AG04449 (cell line): ENCODE measurements at places on chromosomes 16 and 17.

GRCh38 chr17:260944-261343 lies 79.5 kb upstream of the DOC2B start:
- no peak for DNase-seq

DNA sequence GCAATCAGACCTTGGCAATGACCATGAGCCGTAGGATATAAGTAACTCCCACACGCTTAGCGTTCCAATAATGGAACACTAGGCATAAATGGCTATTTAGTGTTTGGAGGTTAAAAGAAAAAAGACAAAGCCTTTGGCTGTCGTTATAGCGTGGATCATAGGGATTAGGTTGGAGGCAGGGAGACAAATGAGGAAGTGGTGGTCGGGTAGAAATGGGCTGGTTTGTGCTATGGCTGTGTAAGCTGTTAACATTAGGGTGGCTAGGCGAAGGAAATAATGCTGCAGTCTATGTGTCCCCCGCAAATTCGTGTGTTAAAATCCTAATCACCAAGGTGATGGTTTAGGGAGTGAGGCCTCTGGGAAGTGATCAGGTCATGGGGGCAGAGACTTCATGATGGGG lies 120.4 kb upstream of the IRX6 start:
- DNase-seq = no peak

- DNase-seq = no peak
These were observed 139.2 kb downstream of the CDK5R1 start for GRCh38 chr17:32625971-32626370.

DNA sequence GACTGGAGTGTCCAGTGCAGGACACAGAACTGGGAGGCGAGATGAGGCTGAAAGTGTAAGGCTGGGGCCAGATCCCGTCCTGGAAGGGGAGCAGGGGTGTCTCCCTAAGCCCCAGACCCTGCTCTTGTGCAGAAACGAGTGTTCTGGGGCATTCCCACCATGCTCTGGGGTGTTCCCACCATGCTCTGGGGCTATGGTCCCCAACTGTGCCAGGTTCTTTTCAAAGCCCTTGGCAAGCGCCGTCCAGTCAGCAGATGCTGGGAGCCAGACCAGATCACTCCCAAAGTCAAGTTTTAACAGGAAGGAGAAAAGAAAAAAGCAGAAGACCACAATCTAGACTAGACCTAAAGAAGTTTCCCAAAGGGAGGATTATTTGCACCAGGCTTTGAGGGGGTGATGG lies 2.5 kb downstream of the TAX1BP3 start:
- no peak for DNase-seq

DNA sequence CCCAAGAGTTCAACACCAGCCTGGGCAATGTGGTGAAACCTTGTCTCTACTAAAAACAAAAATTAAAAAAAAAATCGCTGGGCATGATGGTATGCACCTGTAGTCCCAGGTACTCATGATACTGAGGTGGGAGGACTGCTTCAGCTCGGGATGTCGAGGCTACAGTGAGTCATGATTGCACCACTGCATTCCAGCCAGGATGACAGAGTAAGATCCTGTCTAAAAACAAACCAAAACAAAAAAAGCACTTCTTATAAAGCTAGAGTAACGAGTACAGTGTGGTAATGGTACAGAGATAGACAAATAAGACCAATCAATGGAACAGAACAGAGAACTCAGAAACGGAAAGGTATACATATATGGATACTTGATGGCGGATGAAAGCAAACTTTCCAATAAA lies 4.4 kb downstream of the NSMCE1 start:
- DNase-seq = no peak

- DNase-seq = no peak
These were observed 20.9 kb downstream of the RHBDL3 start for GRCh38 chr17:32286518-32286900.

- DNase-seq = no peak
These were observed 6.9 kb upstream of the NEUROD2 start for GRCh38 chr17:39614545-39615157.

DNA sequence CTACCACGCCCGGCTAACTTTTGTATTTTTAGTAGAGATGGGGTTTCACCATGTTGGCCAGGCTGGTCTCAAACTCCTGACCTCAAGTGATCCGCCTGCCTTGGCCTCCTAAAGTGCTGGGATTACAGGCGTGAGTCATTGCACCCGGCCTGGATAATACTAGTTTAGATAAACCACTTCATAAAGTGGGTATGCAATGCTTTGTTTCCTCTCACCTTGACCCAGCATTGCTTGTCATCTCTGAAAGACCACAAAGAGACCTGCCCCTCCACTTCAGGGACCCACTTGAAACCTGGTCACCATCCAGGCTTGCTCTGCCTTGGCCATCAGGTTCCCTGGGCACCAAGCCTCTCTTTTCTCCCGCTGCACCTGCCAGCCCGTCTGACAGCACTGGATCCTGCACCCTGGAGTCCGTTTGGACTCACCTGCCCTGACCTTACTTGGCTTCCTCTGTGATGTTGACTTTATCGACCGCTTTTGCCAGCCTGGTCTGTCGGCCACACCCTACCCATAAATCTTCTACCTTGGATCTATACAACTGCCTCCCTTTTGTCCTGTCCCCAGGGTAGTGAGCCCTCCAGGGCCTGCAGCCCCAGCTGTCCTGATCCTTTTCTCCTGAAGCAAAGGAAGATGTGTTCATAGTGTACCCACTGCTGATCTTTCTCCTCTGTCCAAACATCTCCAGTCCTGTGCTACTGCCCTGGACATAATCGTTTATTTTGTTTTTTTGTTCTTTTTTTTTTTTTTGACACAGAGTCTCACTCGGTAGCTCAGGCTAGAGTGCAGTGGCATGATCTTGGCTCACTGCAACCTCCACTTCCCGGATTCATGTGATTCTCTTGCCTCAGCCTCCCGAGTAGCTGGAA lies 12.7 kb upstream of the ZG16 start:
- DNase-seq = no peak

GRCh38 chr17:45789874-45790273 lies 5.8 kb downstream of the CRHR1 start:
- DNase-seq = no peak

DNA sequence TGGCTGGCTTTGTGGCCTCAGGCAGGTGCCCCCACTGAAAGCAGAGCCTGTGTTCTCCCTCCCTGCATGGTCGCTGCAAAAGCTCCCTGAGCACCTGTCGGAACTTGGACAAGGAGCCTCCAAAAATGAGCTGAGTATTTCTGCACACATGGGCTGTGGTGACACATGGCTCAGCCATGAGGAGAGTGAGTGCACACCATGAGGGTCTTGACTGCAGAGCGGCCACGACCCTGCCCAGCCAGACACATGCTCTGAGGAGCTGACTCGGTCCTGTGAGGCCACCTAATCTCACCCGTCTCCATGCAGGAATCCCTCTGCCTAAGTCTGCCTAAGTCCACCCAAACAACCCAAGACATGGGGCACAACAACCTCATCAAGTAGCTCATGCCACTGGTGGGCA lies 128.9 kb downstream of the DYNLRB2 start:
- DNase-seq = no peak

DNA sequence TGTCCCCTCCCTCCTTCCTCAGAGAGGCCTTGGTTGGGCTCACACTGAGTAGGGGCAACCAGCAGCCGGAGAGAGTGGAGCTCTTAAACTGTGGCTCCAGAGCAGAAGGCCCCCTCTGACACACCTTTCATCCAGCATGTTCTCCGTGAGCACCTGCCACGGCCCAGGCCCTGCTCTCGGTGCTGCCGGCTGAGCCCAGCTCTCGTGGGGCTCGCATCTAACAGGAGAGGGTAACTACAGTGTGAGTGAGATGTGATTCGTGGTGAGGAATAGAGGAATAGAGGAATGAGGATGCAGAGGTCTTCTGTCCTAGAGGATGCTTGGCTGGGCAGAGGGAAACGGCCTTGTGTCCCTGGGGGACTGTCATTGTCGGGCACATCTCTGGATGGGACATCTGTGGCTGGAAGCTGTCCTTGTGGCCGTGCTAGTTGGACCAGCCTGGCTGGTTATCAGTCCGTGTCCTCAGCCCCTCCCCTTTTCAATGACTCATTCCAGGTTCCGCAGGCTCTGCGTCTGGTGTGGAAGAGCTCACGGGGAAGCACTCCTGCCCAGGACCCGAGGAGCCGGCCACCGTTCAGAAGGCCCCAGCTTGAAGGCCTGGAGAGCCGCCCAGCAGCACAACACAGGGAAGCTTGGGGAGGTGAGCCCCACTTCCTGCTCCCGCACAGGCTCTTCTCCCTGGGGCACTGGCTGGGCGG lies 11.9 kb upstream of the DNASE1 start:
- no peak for DNase-seq

GRCh38 chr17:63816669-63817068 lies 10.6 kb upstream of the PSMC5 start:
- DNase-seq = no peak

- no peak for DNase-seq
These were observed 4.1 kb upstream of the YPEL2 start for GRCh38 chr17:59327121-59327980.

DNA sequence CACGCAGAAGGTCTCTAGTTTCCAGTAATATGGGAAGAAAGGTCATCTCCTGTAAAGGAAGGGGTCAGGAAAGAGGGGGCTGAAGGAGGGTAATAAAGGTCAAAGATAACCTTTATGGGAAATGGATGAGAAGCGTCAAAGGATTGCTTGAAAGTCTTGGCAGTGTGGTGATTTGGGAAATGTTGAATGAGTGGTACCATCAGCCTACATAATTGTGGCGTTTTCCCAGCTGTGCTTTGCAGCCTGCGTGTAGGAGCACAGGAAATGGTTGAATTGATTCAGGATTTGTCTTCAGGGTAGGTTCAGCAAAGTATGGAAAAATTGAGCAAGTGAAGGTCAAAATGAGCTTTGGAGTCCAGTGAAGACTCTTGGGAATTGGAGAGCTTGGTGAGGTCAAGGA lies 115.8 kb upstream of the NOL11 start:
- no peak for DNase-seq

DNA sequence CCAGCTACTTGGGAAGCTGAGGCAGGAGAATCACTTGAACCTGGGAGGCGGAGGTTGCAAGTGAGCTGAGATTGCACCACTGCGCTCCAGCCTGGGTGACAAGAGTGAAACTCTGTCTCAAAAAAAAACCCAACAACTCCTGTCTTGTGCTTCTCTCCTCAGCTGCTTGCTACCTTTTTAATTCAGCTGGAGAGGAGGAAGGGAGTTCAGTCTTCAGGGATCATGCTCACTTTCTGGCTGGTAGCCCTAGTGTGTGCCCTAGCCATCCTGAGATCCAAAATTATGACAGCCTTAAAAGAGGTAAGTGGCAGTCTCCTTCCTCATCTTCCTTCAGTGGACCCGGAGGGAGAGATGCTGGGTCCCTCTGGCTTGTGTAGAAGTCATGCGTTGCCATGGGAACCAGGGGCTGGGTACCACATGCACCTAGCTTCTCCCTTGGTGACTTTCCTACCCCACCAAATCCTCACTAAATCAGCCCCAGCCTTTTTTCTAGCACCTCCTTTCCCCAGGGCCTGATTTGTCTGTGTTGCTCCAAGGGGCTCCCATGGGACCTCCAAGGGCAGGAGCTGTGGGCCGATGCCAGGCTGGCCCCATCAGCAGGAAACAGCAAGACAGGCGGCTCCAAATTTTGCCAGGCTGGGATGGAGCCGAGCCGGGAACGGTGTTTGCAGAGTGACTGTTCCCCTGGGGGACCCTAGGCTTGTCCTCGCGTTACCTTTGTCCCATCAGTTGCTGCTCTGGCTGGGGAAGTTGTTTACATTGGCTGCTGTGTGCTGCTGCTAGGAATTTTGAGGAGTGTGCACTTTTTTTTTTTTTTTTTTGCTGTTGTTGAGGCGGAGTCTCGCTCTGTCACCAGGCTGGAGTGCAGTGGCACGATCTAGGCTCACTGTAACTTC lies 65.2 kb downstream of the ABCC1 start:
- no peak for DNase-seq

GRCh38 chr16:17002565-17002964 lies 468.2 kb downstream of the XYLT1 start:
- DNase-seq = no peak

GRCh38 chr17:76993651-76994050 lies 125.4 kb downstream of the MGAT5B start:
- DNase-seq = no peak

GRCh38 chr17:19338031-19338990 lies 24.2 kb downstream of the B9D1 start:
- DNase-seq = no peak

GRCh38 chr17:61399131-61400065 lies at the start of gene TBX2:
TBX2 (plus strand) TSS chr17:61399843; CDS start chr17:61400177, 334 bp downstream.
- peak; percentile 82 for DNase-seq

DNA sequence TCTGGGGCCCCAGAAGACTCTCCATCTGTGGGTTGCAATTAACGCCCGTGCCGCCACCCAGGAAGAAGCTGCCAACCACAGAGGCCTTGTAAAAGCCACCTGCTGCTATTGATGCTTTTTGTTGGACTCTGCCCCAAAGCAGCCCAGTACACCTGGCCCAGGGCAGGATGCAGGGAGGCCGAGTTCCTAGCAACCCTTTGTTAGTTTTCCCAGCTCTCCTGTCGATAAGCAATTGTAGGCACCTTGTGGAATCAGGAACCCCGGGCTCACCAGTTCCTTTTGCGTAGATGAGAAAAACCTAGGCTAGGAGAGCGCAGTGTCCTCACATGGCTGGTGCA lies 103.3 kb downstream of the ABCC6 start:
- DNase-seq = no peak

GRCh38 chr17:37389160-37389559 lies 13.4 kb downstream of the C17orf78 start:
- DNase-seq = no peak

- DNase-seq = no peak
These were observed 16.7 kb downstream of the KRABD2 start for GRCh38 chr17:8359769-8360168.

DNA sequence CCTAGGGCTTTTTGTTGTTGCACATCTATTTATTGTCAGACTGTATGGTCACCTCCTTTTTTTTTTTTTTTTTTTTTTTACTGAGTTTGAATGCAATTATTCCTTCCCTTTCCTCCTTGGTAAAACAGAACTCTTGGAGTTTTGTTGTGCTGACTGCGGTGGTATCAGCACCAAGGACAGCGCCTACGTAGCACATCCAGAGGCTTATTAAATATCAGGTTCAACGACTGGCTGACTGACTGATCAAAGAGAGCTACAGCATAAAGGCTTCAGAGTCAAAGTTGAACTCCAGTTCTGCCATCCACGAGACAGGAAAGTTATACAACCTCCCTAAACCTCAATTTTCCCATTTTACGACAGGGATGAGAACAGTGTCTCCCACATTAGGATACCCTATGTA lies 86.1 kb upstream of the RBFOX1 start:
- no peak for DNase-seq

- no peak for DNase-seq
These were observed 17.4 kb downstream of the HS3ST3B1 start for GRCh38 chr17:14318109-14318917.

DNA sequence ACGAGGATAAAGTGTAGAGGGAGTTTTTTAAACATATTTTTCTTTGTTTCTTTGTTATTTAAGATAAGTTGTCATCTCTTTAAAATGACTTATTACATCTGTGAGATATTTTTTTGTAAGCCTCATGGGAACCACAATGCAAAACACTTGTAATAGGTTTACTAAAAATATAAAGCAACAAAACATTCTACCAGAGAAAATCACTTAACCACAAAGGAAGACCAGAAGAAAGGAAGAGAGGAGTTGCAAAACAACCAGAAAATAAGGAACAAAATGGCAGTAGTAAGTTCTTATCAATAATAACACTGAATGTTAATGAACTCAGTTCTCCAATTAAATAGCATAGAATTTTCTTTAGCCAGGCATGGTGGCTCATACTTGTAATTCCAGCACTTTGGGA lies 22.9 kb downstream of the DHRS7B start:
- no peak for DNase-seq

- no peak for DNase-seq
These were observed 8.3 kb downstream of the TSPAN10 start for GRCh38 chr17:81644976-81645952.

GRCh38 chr17:52110923-52111581 lies 47.5 kb downstream of the CA10 start:
- no peak for DNase-seq
